ENCODE measurements at places on chromosomes 12 and 14. TPM values are rescaled to one million over a fixed set of nuclear protein-coding genes. Genes with fewer than 3 reads are reported as not detected.

- no peak for DNase-seq
Observed at GRCh38 chr14:52987514-52987913, 36.7 kb upstream of the FERMT2 start.

DNA sequence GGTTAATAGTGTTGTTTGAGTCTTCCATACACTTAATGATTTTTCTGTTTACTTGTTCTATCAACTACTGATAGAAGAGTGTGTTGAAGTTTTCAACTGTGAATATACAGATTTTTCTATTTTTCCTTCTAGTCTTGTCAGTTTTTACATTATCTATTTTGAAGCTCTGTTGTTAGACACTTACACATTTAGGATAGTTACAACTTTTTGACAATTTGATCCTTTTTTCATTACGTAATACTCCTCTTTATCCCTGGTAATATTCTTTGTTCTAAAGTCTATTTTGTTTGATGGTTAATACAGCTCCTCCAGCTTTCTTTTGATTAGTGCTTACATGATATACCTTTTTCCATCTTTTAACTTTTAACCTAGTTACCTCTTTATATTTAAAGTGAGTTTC is 45.2 kb downstream of the DHRS2 start:
- DNase-seq, result no peak

TTC8 gene
- 1.9 TPM for total RNA-seq

DNA sequence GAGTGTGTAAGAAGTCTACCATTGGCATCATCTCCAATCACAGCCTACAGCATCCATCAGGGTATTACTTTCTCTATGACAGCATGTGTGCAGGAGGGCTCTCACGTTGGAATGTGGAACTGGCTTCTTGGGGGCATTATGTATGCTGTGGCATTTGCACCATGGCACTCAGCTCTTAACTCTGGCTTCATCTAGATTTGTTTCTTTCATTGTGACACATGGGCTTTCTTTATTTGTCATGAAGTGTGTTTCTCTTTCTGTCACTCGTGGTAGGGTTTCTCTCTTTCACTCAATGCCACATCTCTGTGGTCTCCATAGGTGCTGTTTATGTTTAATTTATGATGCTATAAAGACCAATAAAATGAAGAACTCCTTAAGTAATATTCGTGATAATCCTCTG is 191.2 kb upstream of the GARIN2 start:
- peak; percentile 8 for DNase-seq

GRCh38 chr12:50928392-50928791 is 24.0 kb upstream of the HIGD1C start:
- no peak for DNase-seq

GRCh38 chr12:18146363-18146762 is 56.4 kb upstream of the RERGL start:
- no peak for DNase-seq

- no peak for DNase-seq
Observed at GRCh38 chr14:71682337-71682736, 249.9 kb upstream of the RGS6 start.

GRCh38 chr12:85996280-85996679 is 122.2 kb downstream of the NTS start:
- no peak for DNase-seq

C14orf132 gene
- total RNA-seq, result 3.2 TPM

- DNase-seq, result peak; percentile 87
Observed at GRCh38 chr12:130747867-130748740, 32.0 kb upstream of the RIMBP2 start.

DNA sequence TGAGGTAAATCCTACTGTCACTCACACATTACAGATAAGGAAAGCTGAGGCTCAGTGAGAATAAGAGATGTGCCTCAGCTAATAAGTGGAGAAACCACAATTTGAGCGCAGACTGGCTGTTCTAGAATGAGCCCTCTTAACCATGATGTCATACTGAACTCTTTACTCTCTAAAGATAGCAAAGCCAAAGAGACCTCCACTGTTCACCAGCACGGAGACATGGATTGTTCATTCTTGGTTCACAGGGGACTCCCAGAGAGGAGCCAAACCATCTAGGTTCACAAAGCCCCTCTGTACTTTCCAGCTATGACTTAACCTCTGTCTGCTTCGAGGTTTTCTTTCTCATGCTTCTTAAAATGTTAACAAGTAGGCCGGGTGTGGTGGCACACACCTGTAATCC is 32.7 kb upstream of the YARS2 start:
- DNase-seq, result no peak

DNA sequence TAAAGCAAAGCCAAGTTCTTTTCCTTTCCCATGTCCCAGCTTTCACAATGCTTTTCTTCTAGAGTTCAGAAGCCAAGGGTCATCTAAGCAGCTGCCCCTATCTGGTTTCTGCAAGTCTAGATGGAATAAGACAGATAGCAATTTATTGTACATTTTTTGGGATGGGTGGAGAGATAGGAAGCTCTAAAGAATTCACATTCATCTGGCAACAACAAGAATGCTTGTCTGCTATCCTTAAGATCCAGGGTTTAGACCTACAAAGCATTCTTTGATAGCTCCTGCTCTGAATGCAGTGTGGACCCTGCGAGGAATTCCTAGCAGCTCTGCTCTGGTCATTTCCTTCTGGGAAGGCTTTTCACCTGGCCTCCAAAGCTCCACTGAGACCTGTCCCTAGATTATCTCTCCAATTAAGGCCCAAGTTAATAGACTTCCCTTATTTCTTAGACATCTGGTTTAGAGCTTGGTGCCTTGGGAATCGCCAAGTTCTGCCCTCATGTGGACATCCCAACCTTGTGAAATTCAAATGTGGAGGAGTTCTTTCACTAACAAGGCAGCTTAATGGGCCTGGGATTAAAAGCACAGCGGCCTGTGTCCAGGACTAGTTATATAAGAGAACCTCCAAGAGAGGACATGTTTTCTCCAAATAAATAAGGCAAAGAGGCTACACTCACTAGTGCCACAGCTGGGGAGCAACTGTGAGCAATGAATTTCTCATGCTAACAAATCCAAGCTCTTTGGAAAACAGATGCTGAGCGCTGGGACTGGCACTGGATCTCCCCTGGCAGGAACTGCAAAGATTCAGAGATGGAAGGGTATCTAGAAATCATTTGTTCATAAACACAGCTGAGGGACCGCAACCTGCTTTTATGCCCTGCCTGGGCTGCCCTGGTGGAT is 384.5 kb upstream of the DDHD1 start:
- no peak for DNase-seq

DNA sequence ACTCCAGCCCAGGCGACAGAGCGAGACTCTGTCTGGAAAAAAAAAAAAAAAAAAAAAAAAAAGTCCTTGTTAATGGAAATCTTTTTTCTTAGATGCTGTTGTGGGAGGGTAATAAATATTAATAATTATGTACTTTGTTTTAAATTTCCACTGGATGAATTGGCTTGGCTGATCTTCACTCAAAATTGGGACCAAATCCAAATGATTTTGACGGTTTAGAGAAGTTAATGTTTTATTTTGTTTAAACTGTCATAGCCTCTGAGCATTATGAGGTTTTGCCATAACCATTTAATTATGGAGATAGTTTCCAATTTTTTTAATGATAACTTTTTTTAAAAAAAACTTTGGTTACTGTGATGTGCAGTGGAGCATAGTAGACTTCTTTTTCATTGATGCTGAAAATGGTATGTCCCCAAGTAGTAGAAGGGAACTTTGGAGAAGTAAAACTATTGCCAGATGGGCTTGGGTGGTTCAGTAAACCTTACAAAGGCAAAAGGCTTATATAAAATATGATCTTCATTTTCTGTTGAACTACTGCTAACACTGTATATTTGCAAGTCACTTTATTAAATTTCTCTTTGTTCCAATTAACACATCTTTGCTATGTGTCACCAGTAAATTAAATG is 3.9 kb upstream of the PMCH start:
- DNase-seq, result no peak

KRT85 gene
- total RNA-seq, result not detected

MAP3K12 gene
- total RNA-seq, result 6.0 TPM

GRCh38 chr12:15632708-15633107 is 156.5 kb downstream of the EPS8 start:
- DNase-seq, result no peak

GRCh38 chr14:71358209-71358931 is 451.1 kb downstream of the PCNX1 start:
- DNase-seq, result peak; percentile 28

ACOT6 gene
- not detected for total RNA-seq

TRMT61A gene
- 6.7 TPM for total RNA-seq

- no peak for DNase-seq
Observed at GRCh38 chr14:103131580-103131979, 8.3 kb downstream of the TNFAIP2 start.

GNPNAT1 gene
- total RNA-seq, result 26.1 TPM

GRCh38 chr14:93002851-93003298 is 79.9 kb downstream of the CHGA start:
- DNase-seq, result no peak

GRCh38 chr12:71873821-71874220 is 34.3 kb downstream of the TBC1D15 start:
- DNase-seq, result no peak

FBXO34 gene
- 17.7 TPM for total RNA-seq

SIX6 gene
- total RNA-seq, result not detected

All from activated naive CD4-positive, alpha-beta T cell treated with anti-CD3 and anti-CD28 coated beads for 36 hours (primary cell).